ENCODE measurements at places on chromosomes 16 and 17. TPM values are rescaled to one million over a fixed set of nuclear protein-coding genes. Genes with fewer than 3 reads are reported as not detected.
A peak's percentile ranks its signal among the peaks of the same experiment; 100 is the strongest.

DNA sequence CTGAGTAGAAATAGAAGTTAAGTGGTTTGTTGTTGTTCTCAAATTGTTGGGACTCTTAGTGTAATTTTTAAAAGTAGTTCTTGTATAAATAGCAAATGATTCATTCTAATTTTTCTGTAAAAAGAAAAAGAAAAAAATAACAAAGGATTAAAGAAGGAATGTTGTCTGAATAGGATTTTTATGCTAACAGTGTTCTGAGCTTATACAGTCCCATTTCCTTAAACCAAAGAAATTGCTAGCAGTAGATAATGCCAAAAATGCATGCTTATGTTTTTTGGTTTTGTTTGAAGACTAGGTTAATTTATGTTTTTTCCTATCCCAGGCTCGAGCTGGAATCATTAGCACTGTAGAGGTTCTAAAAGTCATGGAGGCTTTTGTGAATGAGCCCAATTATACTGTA, 44.7 kb upstream of the KPNB1 start:
- no peak for DNase-seq

GRCh38 chr16:1282324-1282973, 26.6 kb downstream of the TPSD1 start:
- no peak for DNase-seq

- no peak for DNase-seq
These were observed 462.6 kb upstream of the MAF start for GRCh38 chr16:80063031-80063712.

GRCh38 chr17:68847711-68848110, 107.5 kb downstream of the ABCA8 start:
- DNase-seq, result no peak

GRCh38 chr17:16870253-16871245, 101.4 kb downstream of the TNFRSF13B start:
- DNase-seq, result no peak

- DNase-seq, result no peak
These were observed 34.3 kb downstream of the HEATR3 start for GRCh38 chr16:50099957-50100648.

- no peak for DNase-seq
These were observed 66.0 kb downstream of the SNX20 start for GRCh38 chr16:50614955-50615724.

DNA sequence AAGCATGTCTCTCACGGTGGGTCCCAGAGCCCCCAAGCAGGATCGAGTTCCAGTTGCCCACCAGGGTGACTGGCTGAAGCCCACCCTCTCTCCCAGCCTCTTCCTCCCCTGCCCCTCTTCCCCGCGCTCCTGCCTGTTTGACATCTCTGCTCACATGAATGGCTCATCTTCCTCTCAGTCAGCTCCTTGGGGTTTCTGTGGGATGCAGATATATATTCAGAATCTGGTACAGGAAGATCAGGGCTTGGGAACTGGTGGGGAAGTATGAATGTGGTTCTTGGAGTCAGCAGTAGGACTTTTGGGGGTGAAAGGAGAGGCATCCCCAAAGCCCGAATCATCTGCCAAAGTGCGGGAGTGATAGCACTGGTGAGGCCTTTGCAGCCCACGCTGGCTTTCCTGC, 158.9 kb upstream of the CIBAR2 start:
- DNase-seq, result no peak

DNA sequence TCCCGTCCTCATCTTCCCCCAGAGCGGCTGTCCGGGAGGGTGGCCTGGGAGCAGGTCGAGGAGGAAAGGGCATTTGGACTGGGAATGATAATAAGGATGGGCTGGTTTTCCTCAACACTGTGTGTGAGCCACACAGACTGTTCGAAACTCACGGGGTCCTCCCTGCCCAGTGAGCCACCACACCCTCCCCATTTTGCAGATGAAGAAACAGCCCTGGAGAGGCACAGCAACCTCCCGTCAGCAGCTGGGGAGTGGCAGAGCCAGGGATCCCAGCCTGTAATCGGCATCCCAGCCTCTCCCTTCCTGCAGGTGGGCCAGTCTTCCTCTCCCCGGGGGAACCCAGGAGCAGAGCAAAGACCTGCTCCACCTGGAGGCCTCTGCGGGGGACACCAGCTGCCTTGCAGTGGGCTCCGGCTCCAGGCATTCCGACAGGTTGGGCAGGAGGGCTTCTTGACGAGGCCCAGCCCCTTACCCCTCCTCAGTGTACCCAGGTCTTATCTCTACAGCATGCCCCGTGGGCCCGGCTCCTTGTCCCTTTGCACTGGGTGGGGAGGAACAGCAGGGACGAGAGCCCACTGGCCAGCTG, 23.8 kb downstream of the ENGASE start:
- DNase-seq, result no peak

- no peak for DNase-seq
These were observed 842 bp upstream of the TEDC2 start for GRCh38 chr16:2458887-2459646.

DNA sequence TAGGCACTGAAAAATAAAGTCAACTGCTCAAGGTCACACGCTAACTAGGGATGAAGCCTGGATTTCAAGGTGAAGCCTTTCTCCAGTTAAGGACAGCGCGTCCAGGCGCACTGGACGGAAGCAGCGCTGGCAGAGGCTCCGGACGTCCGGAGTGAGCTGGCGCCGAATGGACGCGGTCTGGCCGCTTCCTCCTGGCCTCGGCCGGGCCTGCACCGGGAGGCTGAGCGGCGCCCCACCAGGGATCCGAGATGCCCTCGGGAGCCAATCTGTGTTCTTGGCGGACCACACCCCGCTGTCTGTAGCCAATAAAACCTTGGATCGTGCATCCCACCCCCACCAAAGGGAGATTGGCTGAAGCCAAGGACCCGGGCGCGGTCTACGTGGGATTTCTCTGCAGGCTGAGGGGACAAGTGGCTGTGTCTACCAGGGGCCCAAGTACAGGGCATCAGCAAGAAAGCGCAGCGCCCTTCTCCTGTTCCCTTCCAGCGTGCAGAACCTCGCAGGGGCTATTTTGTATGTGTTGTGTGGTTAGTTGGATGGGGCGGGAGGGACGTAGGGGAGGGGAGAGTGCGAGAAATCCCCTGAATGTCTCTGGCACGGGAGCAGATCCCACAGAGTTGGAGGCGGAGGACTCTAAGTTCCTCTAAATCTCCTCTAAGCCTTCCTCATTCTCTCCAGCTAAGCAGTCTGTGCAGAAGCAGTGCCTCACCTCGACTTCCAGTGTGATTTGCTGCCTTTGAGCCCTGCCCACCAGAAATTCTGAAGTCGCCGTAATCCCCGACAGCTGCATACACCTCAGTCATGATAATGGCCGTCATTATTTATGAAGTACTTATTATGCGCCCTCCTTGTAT, 2.5 kb upstream of the AKAP10 start:
- DNase-seq, result no peak

- peak; percentile 82 for DNase-seq
These were observed 29.7 kb downstream of the RAI1 start for GRCh38 chr17:17710728-17711541.

DNA sequence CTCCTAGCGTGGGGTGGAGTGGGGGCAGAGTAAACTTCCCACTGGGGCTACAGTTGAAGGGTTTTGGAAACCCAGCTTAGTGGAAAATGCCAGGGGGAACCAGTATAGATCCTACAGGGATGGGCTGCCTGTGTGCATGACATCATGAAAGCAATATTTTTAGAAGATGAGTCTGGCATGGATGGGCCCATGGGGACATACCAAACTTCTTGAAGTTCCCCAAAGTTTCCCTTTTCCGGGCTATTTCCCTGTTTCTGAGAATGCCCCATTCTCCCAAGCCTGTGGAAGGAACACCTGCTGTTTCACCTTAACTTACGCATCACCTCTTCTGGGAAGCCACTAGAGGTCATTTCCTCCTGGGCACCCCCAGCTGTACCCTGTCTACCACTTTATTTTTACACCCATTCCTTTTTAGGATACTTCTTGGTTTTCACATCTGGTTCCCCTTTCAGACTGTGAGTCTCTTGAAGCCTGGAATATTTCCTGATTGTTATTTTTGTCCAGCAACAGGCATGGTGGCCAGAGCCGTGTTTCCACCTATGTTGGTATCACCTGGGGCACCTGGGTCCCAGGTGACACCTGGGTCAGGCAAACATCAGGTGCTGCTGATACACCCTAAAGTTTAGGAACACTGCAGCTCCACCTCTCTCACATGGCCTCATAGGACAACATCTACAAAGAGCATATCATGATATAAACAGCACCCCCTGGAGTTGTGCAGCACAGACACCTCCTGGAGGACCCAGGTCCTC, 9.8 kb downstream of the SOCS3 start:
- no peak for DNase-seq

DNA sequence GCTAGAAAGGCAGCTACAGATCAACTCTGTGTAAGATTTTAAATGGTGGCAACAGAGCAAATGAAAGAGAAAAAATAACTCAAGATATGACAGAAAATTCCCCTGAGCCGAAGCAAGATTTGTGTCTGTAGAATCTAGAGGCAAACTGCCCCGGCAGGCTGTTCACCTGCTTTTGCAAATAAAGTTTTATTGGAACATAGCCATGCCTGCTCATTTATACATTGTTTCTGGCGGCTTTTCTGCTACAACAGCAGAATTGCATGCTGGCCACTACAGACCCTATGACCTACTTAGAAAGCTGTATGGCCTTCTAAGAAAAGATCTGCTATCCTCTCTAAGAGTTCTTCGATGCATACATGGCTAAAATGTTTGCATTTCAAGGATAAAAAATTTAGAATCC, 119.5 kb downstream of the SALL1 start:
- DNase-seq, result no peak

DNA sequence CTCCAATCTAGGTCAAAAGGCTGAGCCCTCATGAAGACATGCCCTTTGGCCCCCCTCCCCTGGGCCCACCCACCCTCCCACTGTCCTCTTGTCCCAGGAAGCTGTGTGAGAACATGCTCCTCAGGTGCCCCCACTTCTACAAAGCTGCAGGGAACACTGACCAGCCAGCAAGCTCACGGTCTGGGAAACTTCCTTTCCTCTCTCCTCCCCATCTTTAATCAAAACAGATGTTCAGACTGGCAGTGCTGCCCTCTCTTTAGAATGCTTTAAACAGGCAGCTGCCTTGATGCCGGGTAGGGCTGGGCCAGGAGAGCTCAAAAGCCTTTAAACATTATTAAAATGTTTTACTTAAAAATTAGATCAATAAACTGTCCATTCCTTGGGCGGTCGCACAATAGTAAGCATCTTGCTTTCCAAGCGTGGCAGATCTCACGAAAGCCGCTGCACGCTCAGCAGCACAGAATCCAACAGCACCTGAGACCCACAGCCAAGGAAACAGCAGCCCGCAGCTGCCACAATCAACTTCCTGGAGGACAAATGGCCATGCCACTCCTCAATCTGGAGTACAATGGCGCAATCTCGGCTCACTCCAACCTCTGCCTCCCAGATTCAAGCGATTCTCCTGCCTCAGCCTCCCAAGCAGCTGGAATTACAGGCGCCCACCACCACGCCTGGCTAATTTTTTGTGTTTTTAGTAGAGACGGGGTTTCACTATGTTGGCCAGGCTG, 399.2 kb downstream of the SLC39A11 start:
- DNase-seq, result no peak

DNA sequence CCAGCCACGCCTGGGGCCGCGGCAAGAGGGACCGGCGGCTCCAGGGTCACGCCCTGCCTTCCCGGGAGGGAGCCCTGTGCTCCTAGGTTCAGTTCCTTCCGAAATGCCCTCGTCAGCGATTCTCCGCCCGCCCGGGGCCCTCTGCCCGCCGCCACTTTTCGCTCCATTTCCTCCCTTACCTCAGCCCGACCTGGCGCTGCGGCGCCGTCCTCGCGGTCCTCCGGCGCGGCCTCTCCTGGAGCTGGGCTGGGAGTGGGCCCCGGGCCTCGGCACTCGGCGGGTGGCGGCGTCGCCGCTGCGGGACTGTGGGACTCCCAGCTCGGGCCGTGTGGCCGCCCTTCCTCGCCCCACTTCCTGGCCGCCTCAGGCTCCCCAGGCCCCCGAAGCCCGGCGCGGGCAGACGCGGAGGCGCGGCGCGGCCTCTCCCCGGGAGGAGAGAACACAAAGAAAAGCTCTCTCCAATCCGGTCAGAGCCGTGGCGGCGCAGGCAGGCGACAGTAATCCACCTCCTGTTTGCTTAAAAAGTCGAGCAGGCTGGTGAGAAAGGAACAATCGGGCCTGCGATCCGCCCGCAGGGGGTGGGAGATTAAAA, 1.6 kb downstream of the BAHCC1 start:
- no peak for DNase-seq

DNA sequence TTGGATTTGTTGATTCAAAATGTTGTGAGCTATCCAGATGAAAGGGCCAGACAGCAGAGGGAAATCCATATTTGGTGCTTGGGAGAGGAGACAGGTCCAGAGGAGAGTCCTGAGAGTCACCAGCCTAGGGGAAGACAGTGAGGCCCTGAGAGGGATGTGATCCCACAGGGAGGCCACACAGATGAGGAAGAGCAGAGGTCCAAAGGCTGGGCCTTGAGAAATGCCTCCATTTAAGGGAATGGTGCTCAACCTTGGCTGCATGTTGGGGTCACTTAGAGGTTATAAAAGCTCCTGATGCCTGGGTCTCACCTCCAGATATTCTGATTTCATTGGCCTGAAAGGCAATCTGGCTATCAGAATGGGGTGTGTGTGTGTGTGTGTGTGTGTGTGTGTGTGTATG, 194.9 kb downstream of the UTP18 start:
- DNase-seq, result no peak

GRCh38 chr16:54216268-54216667, 70.3 kb downstream of the IRX3 start:
- no peak for DNase-seq

- DNase-seq, result no peak
These were observed 6.1 kb upstream of the TNRC6C start for GRCh38 chr17:77952368-77952767.

GRCh38 chr17:8806926-8807550, 7.9 kb upstream of the MFSD6L start:
- DNase-seq, result no peak

GRCh38 chr17:44905006-44906000, 6.1 kb upstream of the EFTUD2 start:
- DNase-seq, result no peak

- DNase-seq, result no peak
These were observed 6.8 kb downstream of the KRT38 start for GRCh38 chr17:41434005-41434404.

DNA sequence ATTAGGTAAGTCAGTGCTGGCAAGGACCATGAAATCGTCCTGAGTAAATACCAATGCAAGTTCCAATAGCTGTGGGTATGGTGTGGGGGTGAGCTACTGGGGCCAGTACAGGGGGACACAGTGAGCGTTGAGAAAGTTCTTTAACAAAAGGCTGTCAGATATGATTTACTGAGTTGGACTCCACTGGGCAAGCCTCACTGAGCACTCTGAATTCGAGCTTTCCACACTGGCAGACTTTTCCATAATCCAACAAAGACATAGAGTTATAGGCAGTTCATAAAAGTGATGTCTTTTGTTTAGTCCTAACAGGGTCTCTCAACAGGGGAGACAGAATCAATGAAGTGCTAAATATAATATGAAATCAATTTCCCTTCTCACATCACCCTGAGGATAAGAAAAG, 489.0 kb downstream of the KCNJ2 start:
- no peak for DNase-seq

DHRS7C gene
- total RNA-seq, result not detected

KREMEN2 gene
- 30.5 TPM for total RNA-seq

DPEP3 gene
- total RNA-seq, result not detected

LIG3 gene
- 92.2 TPM for total RNA-seq

KCNH4 gene
- 0.18 TPM for total RNA-seq

VTN gene
- 0.50 TPM for total RNA-seq

NACA2 gene
- not detected for total RNA-seq

CDYL2 gene
- 4.6 TPM for total RNA-seq

TBC1D3B gene
- total RNA-seq, result 28.2 TPM

SEZ6 gene
- total RNA-seq, result not detected

BIRC5 gene
- 22.8 TPM for total RNA-seq

CYGB gene
- 10.1 TPM for total RNA-seq

ZNF19 gene
- total RNA-seq, result 7.3 TPM

Data from mesothelial cell of epicardium (in vitro differentiated cells).